ENCODE measurements at places on chromosomes 7 and 10. TPM values are rescaled to one million over a fixed set of nuclear protein-coding genes. Genes with fewer than 3 reads are reported as not detected.

FEZF1 gene
- total RNA-seq: not detected

TAS2R3 gene
- total RNA-seq: 0.44 TPM

VGF gene
- total RNA-seq: 249 TPM

BMPER gene
- total RNA-seq: 5.0 TPM

RNF133 gene
- 1.1 TPM for total RNA-seq

TMEM176B gene
- total RNA-seq: not detected
